Globus pallidus (tissue), 1 donor: ENCODE measurements at places on chromosomes 6 and 20.

DNA sequence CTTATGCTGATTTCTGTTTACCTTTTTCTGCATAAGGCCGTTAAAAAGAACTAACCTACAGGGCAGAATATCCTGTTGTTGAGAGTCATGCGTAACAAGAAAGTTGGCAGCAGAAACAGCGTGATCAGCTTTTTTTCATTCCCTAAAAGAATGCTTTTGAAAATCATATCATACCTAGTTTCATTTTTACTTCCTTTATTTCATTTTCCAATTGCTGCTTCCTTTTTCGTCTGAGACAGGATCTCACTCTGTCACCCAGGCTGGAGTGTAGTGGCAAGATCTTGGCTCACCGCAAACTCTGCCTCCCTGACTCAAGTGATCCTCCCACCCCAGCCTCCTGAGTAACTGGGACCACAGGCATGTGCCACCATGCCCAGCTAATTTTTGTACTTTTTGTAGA, 4.1 kb downstream of the CALHM6 start:
- DNase-seq, result no peak

- DNase-seq, result peak; percentile 8
These were observed 25.3 kb upstream of the TMEM217 start for GRCh38 chr6:37283268-37283667.

GRCh38 chr6:48736501-48737206, 625.7 kb upstream of the PTCHD4 start:
- DNase-seq, result no peak

GRCh38 chr20:59259946-59260345, 40.5 kb upstream of the EDN3 start:
- no peak for DNase-seq

DNA sequence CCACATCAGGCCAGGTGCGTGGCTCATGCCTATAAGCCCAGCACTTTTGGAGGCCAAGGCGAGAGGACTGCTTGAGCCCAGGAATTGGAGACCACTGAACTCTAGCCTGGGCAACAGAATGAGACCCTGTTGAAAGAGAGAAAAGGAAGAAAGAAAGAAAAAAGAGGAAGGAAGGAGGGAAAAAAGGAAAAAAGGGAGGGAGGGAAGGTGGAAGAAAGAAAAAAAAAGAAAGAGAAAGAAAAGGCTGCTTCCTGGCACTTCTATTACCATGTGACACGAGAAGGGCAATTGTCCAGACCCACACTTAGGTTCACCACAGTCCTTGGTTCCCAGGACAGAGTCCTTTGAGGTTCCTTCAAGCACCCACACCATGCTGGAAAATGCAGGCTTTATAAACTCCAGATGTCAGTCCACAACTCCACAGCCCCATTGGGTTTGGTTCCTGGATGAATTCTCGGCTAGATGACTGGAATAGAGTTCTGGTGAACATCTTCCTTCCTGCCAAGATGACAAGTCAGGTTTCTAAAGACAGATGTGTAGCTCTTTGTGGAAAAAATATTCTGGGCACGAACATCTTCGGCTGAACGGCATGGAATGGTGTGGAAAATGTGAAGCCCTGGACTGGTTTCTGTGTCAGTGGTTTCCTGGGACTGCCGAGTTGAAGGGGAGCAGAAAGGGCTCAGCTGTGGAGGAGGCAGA, 32.5 kb downstream of the NT5E start:
- no peak for DNase-seq

GRCh38 chr6:166612471-166612881, 14.6 kb downstream of the RPS6KA2 start:
- DNase-seq, result no peak

GRCh38 chr20:56689318-56689717, 60.2 kb downstream of the TFAP2C start:
- DNase-seq, result no peak

- DNase-seq, result no peak
These were observed 98.5 kb upstream of the TMEM170B start for GRCh38 chr6:11439017-11439420.

- no peak for DNase-seq
These were observed 44.3 kb downstream of the USP49 start for GRCh38 chr6:41850861-41851260.

GRCh38 chr20:14331646-14332045, 5.8 kb downstream of the FLRT3 start:
- DNase-seq, result no peak

DNA sequence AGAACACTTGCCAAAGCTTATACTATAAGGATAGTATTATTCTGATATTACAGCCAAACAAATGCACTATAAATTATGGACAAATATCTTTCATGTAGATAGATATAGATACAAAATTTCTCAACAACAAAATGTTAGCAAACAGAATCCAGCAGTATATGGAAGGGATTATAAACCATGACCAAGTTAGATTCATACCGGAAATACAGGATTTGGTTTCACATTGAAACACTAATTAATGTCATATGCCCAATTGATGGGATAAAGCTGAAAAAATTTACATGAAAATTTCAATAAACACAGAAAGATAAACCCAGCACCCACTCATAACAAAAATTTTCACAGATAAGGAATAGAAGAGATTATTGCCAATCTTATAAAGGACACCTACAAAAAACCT, 770.3 kb upstream of the SLC35B3 start:
- DNase-seq, result no peak

DNA sequence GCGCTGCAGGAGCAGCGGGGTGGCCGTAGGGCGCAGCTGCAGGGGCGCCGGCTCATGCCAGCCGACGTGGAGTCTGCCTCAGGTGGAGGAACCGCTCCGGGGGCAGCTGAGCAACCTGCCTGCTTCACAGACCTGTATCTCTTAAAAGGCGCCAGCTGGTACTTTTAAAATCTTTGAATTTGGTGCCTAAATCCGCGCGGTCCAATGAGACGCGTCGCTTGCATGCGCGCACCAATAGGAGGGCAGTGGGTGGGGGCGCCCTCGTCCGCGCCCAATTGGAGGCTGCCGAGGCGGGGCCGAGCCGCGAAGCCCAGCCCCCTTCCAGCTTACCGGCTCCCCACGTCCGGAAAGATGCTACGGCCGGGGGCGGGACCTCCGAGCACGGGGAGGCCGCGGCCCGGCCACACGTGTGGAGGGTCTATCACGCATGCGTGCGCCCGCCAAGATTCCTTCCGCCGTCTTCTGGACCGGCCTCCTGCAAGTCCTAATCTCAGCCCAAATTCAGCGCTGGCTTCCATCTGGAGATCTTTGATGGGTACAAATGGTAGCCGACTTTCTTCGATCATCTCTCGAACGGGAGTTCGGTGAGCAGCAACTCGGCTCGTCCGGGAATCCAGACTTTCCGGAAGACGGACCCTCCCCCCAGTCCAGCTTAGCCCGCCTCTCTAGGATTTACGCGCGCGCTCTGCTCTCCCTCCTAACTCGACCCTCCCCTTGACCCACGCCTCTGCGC, at the start of gene FBXO5:
Gene FBXO5, minus strand, starts transcription at position 138 of the 733 bp plus-strand sequence. Its CDS starts 82 bp downstream, at position 56.
- peak; percentile 98 for DNase-seq

DNA sequence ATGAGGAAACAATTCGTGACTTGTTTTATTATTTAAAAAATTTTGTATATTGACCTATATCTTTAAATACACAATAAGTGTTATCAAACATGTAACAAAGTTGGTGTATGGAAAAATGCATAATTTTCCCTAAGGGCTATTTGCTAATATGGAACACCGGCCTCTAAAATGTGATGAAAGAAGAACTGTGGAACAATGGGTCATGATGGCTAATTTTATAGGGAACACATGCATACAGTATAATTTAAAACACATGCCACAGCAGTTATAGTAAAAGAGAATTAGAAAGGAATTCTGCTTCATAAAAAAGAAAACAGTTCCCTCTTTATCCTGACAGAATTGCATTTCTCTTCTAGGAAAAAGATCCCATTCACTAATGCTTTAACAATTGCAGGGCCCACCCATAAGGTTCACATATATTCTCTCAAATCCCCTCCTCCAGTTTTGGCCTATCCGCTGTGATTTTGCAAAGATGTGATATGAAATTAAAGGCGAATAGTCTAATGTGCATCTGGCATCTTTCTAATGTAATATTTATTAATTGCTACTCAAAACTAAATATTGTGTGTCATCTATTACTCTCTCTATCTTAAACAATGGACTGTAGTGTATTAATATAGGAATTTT, 628.1 kb upstream of the CITED2 start:
- DNase-seq, result no peak

GRCh38 chr6:10415617-10416480, 975 bp upstream of the TFAP2A start:
- DNase-seq, result no peak

- DNase-seq, result no peak
These were observed 24.7 kb upstream of the MROH8 start for GRCh38 chr20:37204056-37204455.

- DNase-seq, result no peak
These were observed 23.0 kb downstream of the LATS1 start for GRCh38 chr6:149694921-149695320.

DNA sequence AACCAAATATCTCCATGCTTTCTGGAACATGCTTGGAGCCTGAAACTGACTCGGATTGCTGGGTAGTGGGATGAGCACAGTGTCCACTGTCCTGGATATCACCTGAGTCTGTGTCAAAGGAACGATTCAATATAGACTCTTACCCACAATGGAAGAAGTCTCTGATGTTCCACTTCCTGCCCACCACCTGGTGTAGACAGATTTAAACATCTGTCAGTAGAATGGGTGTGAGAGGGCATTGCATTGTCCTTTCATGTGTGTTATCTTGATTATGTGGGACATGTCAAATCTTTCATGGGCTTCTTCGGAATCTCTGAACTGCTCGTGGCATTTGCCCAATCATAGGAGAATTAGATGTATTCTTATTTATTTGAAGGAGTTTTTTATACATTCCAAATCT, 20.8 kb downstream of the ULBP3 start:
- DNase-seq, result no peak

GRCh38 chr6:170212956-170213636, 77.8 kb downstream of the DLL1 start:
- DNase-seq, result no peak

DNA sequence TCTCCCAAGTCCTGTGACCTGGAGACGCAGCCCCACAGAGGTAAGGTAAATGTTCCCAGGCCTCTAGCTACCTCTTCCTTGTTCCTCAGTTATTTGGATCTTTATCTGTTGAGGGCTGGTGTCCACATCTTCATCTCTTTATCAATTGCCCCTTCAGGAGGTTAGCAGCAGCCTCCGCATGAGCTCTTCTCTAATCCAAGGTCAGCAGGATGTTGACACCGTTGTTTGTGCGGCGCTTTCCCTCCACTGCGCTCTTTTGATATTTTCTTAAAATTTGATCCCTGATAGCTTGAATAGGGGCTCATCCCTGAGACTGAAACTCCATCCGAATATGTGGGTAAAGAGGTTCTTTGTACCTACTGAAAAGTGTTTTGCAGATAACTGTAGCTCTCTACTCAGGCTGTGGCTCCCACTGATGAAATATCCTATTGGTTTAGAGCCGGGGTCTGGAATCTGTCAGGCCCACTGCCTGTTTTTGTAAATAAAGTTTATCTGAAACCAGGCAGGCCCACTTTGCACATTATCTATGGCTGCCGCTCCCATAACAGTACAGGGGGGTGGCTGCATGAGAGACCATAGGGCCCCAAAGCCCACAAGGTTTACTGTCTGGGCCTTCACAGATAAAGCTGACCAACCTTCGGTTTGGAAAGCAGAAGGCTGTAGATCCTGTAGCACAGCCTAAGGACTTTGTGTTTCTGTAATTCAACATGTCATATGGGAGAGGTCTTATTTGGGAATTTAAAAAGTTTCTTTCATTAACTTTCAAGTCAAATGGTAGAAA, 362.6 kb downstream of the QKI start:
- DNase-seq, result no peak
